Fibroblast of skin of right quadriceps (primary cell): ENCODE measurements at places on chromosomes 4 and X.

DNA sequence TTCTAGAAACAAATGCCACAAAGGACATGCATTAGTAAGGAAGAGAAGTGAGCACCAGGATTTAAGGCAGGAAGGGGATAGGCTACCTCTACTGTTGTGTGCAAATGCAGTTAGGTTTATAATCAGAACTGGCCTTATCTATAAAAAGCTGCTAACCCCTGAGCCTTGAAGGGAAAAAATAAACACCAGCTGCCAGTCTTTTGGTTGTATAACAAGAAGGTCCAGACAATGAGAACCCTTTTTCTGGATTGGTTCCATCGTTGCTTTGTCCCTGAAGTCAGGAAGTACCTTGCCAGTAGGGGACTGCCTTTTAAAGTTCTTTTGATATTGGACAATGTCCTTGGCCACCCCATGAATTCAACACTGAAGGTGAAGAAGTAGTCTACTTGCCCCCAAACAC lies 126.7 kb upstream of the OTUD4 start:
- no peak for DNase-seq

GRCh38 chrX:151609222-151609621 lies 45.7 kb downstream of the PASD1 start:
- DNase-seq, result no peak

DNA sequence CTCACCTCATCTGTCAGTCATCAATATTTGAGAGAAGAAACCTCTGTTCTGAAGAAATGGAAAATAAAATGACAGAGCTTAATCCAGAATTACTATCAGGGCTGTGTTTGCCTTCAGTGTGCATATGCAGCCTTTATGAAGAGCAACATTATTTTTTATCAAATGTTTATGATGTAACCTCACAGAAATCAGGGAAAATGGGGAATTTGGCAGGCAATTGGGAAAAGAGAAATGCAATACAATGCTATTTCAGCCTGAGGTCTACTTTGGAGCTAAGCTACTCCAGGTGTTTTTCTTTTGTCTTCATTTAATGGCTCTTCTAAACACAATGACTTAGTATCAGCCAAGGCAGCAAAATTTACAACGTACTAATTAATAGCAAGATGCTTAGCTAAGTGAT lies 241.1 kb upstream of the TET2 start:
- DNase-seq, result no peak

DNA sequence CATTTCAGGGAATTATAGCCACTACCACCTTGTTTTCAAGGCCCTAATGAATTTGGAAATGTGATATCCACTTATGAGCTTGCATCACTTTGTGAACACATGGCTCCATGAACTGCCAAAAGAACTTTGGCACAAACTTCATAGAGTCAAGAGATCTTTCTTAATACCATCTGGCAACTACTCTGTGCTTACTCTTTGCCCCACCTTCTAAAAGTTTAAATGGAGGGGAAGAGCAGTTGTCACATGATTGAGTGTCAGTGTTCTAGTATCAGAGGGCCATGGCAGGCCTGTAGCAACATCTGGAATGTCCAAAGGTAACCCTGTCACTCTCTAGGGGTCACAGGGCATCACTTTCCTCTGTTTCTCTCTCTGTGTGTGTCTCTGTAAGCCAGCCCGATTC lies 2.6 kb upstream of the ADH1B start:
- no peak for DNase-seq

GRCh38 chrX:20680998-20681397 lies 414.3 kb upstream of the RPS6KA3 start:
- peak; percentile 89 for DNase-seq

- no peak for DNase-seq
Measured at GRCh38 chr4:76989391-76990061, 40.0 kb downstream of the SEPTIN11 start.

- peak; percentile 33 for DNase-seq
Measured at GRCh38 chr4:30854531-30854930, 134.4 kb downstream of the PCDH7 start.

DNA sequence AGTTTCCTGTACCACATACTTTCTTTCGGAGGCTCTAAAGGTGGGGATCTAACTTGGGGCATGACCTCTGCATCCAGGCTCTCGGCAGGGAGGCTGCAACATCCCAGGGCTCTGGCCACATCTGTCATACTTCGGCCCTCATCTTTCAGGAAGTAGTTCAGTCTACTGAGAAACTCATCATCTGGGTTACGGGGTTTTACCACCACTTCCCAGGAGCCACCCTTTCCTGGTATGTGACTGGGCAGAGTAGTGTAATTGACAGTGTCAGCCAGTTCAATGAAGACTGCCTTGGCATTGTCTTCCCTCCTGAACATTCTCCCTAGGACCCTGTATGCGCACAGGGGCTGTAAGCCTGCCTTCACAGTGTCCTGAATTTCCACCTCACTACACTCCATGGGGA lies 2.8 kb downstream of the PNMA5 start:
- DNase-seq, result no peak

DNA sequence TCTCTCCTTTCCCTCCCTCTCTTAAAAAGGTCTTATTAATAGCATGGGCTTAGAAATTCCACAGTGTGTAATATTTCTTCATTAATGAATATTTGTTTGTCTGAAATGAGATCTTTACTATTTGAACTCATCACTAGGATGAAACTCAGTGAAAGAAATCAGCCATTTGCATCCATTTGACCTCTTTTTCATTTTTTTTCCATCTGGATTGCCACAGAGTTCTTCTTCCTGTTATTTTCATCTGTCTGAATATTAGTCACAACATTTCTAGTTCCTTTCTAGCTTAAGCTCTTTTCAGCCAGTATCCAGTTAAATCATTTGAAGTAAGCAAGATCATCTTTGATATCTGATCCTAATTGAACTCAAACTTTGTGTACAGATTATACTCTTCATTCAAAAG lies 69.2 kb upstream of the PLS3 start:
- DNase-seq, result no peak

DNA sequence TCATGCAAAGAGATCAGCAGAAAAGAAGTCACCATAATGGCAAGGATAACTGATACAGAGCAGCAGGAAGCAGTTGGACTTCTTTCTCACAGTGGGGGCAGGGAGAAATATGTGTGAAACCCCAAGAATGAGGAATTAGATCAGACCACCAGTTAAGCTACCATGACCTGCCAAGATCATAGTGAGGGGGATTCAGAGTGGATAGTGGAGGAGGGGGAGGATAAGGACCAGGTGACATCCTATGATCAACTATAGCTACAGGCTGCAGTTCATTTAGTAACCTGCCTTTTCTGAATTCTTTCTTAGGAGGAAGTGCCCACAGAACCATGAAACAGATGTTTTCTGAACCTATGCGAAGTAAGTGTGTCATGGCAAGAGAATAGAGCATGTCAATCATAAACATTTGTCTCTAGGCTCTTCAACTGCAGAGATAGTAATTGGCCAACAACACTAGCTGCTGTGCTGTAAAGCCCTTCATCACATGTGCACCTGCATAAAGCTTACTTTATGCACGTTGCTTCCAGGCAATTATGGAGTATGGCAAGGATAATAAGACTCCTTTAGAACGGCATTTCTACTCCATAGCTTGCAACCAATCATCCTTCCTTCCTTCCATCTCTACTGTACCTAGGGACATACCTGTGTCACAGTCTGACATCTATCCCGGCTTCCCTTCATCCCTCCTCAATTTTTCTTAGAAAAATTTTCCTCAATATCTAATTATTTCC lies 329.7 kb downstream of the EPHA5 start:
- DNase-seq, result peak; percentile 1
